ENCODE measurements at places on chromosomes 2 and 18.

GRCh38 chr2:47265751-47266231, 110.7 kb upstream of the STPG4 start:
- DNase-seq = peak; percentile 53

DNA sequence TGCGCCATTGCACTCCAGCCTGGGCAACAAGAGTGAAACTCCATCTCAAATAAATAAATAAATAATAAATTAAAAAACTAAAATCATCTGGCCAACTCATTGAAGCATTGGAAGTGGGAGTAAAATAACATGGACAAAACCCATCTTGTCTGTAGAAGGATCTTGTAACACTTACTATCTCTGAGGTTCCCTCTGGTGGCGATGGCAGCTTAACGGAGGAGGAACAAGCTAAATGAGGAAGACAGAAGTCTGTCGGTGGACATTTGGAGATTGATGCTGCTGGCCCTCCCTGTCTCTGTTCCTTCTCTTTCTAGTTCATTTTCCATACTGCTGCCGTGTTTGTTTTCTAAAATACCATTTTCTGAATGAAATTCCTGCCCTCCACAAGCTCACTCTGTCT, 43.4 kb downstream of the ZCCHC2 start:
- DNase-seq = no peak

DNA sequence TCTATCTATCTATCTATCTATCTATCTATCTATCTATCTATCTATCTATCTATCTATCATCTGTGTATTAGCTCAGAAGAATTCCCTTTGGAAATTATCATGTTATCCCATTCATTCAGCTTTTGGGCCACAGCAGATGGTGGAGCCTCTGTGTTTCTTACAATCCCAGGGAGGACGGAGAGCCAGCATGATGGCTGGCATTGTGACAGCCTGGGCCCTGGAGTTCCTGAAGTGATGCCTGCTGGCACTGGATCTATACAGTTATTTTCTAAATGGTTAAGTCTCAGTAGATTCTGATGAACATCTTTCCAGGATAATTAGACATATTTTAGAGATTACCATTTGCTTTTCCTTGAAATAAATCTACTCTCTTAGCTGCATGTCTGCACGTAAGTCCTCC, 385.4 kb upstream of the NXPH2 start:
- DNase-seq = no peak

GRCh38 chr2:112730791-112731190, 10.0 kb downstream of the NT5DC4 start:
- no peak for DNase-seq

- DNase-seq = peak; percentile 40
These were observed 19.5 kb downstream of the G6PC2 start for GRCh38 chr2:168920504-168921157.

Measured in NCI-H1436 (cell line).